Activated T-cell treated with anti-CD3 and anti-CD28 coated beads, Interleukin-2, amount 50 U/mL, for 4 hours (primary cell): ENCODE measurements at places on chromosomes 5 and 9. TPM values are rescaled to one million over a fixed set of nuclear protein-coding genes. Genes with fewer than 3 reads are reported as not detected.

NEURL1B gene
- 0.03 TPM for total RNA-seq

NAIP gene
- total RNA-seq: 2.1 TPM

ARHGEF37 gene
- 0.53 TPM for total RNA-seq

C8G gene
- total RNA-seq: 1.2 TPM

PROP1 gene
- total RNA-seq: not detected

WHRN gene
- total RNA-seq: 2.0 TPM

ELOVL7 gene
- 0.05 TPM for total RNA-seq

COL15A1 gene
- total RNA-seq: 0.16 TPM
